Activated CD4-positive, alpha-beta memory T cell treated with anti-CD3 and anti-CD28 coated beads for 36 hours (primary cell): ENCODE measurements at places on chromosomes 7 and 10. TPM values are rescaled to one million over a fixed set of nuclear protein-coding genes. Genes with fewer than 3 reads are reported as not detected.

GRCh38 chr10:120459185-120459584 is 2.2 kb downstream of the PLPP4 start:
- DNase-seq: no peak

GRCh38 chr7:114943953-114944744 is 22.3 kb downstream of the MDFIC start:
- DNase-seq: no peak

DNA sequence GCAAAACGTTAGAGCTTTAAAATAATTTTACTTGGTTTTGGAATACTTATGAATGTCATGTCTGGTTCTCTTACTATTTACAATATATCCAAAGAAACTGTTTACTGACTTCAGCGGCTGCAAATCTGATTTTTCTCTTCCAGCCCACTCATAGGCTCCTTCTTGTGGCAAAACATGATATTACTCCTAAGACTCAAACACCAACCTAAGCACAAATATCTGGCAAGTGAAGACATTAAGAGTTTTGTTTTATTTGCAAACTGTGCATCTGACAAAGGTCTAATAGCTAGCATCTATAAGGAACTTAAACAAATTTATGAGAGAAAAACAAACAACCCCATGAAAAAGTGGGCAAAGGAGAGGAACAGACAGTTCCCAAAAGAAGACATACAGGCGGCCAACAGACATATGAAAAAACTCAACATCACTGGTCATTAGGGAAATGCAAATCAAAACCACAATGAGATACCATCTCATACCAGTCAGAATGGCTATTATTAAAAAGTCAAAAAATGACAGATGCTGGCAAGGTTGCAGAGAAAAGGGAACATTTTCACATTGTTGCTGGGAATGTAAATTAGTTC is 20.3 kb upstream of the GJC3 start:
- DNase-seq: no peak

DNA sequence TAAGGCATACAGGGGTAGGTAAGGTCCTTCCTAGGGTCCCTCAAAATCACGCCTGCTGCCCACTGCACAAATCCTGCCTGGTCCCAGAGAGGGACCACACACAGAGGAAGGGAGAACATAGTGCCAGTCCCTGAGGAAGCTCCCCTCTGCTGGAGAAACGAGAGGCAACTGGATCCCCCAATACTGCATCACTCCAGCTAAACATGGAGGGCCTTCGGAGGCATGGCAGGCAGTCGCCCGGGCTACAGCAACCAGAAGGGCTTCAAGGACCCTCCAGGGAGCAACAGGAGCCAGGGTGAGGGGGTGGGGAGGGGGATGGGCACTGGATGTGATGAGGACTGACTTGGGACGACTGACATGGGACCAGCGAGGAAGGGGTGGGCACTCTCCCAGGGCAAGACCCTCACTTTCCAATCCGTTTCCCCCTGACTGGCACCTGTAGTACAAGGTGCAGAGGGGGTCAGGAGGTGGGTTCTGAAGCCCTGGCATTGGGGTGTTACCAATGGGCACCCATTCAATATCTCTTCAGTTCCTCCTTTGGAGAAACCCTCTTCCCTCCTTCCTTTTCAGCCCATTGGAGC is 21.7 kb downstream of the DDIT4 start:
- no peak for DNase-seq

- DNase-seq: peak; percentile 41
Observed at GRCh38 chr7:143381427-143382125, 431 bp downstream of the ZYX start.

DNA sequence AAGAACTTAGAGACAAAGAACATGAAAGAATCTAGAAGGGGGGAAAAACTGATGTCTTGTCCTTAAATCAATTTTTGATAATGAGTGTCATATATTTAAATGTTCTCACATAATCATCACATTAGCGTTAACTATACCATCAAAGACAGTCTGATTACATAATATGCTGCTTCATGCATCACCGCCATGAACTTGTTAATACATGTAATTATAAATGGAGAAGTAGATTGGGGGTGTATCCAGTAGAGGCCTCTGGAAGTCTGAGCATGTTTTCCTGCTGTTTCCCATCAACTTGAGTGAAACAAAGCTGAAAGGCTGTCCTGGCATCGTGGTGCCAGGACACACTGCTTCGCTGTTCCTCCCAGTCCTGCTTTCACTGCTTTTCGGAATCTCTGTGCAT is 48.2 kb downstream of the PRLHR start:
- no peak for DNase-seq

DNA sequence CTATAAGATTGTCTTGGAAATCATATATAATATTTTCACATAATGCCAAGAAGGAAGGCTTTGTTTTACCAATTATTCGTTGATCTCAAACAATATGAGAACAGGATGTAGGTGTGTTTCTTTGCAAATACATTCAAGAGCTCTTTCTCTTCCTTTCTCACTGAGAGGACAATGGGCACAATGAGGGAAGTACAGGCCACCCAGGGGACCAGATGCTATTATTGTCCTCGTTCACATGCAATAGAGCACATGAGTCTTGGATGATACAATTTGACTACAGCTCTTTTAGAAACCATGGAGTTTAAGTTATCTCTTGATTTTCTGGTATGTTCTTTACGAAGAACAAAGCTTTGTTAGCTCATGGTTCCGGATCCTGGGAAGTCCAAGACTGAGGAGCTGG is 323.7 kb upstream of the KLF6 start:
- no peak for DNase-seq

- no peak for DNase-seq
Observed at GRCh38 chr7:70489813-70490212, 642.1 kb upstream of the GALNT17 start.

DNA sequence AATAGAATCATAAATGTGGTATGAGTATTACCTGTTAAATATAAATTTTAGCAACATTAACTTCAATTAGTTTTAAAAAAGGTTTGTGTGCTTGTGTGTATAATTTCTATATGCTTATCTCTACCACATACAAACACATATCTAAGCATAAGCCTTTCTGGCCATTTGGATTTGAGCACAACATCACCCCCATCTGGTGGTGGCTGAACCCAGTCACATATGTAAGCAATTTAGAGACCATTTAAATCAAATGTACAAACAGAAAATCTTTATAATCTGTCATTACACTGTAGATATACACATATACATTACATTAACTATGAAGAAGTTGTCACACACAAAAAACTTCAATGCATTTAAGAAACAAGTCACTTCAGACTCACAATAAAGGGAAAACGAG is 31.7 kb downstream of the GPR22 start:
- peak; percentile 50 for DNase-seq

- DNase-seq: no peak
Observed at GRCh38 chr7:83486536-83486935, 162.4 kb downstream of the SEMA3E start.

GRCh38 chr7:138459413-138460175 is 465 bp upstream of the TRIM24 start:
- DNase-seq: peak; percentile 98

- peak; percentile 17 for DNase-seq
Observed at GRCh38 chr7:139526578-139527544, 3.4 kb downstream of the CLEC2L start.

Gene ZFAND2A
- total RNA-seq: 27.5 TPM

Gene UTF1
- not detected for total RNA-seq

Gene MMP21
- total RNA-seq: not detected

Gene FEZF1
- total RNA-seq: not detected

Gene ARHGAP22
- total RNA-seq: not detected

Gene ZNF316
- total RNA-seq: 21.7 TPM
